DMS153 (cell line): ENCODE measurements at places on chromosomes 4 and X.

DNA sequence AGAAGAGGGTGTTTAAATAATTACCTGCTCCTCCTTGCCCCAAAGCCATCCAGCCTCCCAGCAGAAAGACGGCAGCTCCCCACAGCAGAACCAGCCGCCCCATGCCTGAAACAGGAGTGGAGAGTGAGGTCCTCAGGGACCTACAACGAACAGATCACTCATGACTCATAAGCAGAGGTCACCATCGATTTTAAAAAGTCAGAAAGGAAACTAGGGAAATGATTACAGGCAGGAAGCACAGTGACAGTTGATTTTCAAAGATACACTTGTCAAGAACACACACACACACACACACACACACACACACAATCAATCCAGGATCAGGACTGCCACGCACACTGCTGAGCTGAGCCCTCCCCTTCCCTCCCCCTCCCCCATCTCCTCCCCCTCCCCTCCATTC lies at the start of gene CRLF2:
Gene CRLF2 (minus strand): TSS at position 118 of the 400 bp plus-strand sequence. CDS start 15 bp downstream, at position 103.
- no peak for DNase-seq

- DNase-seq: no peak
These were observed 140.6 kb downstream of the DCTD start for GRCh38 chr4:182776376-182777105.

- peak; percentile 58 for DNase-seq
These were observed at the start of gene PCYT1B for GRCh38 chrX:24647257-24648058. Gene PCYT1B (minus strand): TSS chrX:24647347. CDS start chrX:24647105, 242 bp downstream.

GRCh38 chrX:1105671-1106419 lies 106.6 kb downstream of the CRLF2 start:
- DNase-seq: no peak

DNA sequence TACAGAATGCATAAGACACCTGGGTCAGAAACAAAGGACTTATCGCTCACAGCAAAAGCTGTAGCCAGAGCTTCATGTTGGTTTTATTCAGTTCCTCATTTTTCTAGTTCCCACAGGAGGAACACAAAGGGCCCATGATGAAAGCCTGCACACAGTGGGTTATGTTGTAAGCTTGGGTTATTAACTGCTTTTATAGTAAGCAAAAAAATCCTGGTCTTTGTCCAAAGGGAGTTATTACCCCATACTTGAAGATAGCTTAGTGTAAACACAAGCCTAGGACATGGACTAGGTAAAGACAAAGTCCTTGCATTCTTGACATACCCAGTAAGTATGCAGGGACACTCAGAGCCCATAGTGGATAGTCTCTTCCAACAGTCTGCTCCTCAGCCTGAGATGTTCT lies 11.7 kb downstream of the BBS12 start:
- no peak for DNase-seq
